Muscle of leg (tissue), 16 donors: ENCODE measurements at places on chromosomes 13 and 19.

DNA sequence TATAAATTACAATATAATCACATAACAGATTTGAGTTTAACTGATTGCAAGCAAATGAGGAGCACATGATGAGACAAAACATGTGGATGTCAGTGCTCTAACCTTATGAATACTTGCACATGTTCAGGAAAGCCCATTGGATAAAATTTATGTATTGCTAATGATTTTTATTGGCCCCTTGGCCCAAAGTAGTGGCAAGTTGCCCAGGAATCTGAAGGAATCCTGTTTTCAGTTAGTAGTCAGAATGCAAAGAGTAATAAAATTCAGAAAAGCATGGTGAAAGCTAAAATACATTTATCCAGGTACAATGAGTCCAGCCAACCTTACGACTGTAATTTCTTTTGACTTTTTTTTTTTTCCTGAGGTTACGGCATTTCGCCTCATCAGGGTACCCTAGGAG, 1539.4 kb downstream of the EFNB2 start:
- DNase-seq = peak; percentile 88

DNA sequence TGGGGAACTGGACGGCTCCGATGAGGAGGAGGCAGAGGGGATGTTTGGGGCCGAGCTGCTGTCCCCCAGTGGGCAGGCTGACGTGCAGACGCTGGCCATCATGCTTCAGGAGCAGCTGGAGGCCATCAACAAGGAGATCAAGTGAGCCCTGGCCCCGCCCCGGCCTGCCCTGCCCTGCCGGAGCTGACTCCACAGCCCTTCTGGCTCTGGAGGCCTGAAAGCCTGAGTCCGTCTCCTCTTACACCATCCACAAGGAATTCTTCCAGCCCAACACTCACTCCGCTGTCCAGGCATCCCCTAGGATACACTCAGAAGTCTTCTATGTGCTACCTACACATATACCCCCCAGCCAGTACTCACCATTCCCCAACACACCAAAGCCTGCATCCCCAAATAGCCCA, 17.4 kb downstream of the PPFIA3 start:
- DNase-seq = no peak

DNA sequence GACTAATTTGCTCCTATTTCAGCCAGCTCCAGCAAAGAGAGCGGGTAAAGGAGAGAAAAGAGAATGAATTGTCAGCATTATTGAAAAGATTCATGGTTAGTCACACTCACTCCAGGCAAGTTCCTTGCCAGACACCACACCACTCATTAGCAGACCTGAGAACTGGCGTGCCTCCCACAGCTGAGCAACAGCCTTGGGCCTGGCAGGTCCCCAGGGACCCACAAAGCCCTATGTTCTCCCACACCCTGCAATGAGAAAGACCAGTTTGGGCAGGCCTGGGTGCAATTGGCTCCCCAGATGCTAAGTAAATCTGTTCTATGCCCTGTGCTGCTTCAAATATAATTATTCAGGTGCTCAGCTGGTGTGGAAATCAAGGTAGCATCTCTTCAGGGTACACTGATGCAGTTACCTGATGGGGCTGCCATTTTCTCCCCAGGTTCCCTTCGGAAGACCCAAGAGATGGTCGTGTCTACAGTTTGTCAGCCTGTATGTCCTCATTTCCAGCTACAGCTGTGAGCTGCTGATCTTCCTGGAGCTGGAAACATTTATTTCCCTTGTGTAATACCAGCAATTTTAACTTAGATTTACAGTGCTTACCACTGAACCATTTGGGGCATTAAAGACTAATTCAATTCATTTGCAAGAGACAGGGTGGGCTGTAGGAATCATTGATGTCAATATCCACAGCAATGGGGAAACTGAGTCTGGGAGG, 405.0 kb downstream of the COG6 start:
- peak; percentile 33 for DNase-seq

- DNase-seq = no peak
These were observed 52.0 kb downstream of the ARHGEF7 start for GRCh38 chr13:111166882-111167675.

DNA sequence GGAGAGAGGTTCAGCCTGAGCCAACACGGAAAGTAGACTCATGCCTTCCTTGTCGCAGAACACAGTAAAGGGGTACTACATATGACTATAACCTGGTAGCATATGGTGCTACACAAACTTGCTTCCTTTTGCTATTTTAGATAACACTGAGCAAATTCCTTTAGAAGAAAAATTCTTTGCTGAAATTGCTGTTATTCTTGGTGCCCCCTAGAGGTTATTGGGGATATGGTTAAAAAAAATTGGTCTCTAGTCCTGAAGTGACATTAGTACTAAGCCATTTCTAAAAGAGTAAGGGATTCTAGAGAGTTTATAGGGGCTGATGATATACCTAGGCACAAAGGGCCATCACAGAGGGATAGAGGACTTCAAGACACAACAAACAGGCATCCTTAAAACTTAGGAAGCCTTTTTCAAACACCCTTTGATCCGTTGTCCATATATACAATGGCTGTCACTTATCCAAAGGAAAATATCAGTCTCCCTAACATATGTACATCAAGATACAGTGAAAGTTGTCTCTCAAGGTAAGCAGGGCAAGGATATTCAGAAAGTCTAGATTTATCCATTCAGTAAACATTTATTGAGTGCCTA, 13.9 kb upstream of the HS6ST3 start:
- DNase-seq = peak; percentile 15

GRCh38 chr13:109276261-109276660, 510.1 kb downstream of the IRS2 start:
- DNase-seq = no peak
